ENCODE measurements at places on chromosomes 4 and X.

GRCh38 chr4:138659037-138659811, 356.4 kb upstream of the NOCT start:
- DNase-seq: no peak

GRCh38 chr4:95044324-95044837, 286.6 kb downstream of the BMPR1B start:
- DNase-seq: no peak

DNA sequence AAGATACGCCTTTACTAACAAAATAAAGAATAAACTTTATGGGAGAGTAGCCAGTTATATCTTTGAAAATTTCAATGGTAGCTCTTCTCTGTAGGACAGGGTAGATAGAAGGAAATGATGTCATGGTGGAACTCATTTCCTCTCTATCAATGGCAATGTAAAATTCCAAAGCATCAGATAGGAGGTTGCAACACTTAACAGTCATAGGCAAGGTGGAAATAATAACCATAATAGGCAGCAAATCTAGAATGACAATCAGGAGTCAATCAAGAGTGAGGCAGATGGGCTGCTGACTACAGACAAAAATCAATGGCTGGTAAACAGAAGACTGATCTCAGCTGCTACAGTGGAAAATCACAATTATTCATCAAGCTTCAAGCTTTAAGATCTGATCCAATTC, 53.9 kb upstream of the TET2 start:
- no peak for DNase-seq

GRCh38 chr4:183586824-183587223, 72.2 kb downstream of the RWDD4 start:
- no peak for DNase-seq

DNA sequence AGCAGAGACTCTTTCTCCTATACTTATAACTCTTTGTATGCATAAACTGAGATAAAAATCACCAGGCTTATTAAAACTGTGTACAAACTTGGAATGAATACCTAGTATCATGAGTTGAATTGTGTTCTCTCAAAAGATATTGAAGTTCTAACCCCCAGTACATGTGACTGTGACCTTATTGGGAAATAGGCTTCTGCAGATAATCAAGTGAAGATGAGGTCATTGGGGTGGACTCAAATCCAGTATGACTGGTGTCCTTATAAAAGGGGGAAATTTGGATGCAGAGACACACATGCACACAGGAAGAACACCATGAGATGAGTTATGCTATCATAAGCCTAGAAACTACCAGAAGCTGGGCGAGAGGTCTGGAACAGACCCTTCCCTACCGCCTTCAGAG, 26.2 kb downstream of the ZNF827 start:
- DNase-seq: no peak

- DNase-seq: no peak
These were observed 689 bp upstream of the OGT start for GRCh38 chrX:71532078-71532752.

DNA sequence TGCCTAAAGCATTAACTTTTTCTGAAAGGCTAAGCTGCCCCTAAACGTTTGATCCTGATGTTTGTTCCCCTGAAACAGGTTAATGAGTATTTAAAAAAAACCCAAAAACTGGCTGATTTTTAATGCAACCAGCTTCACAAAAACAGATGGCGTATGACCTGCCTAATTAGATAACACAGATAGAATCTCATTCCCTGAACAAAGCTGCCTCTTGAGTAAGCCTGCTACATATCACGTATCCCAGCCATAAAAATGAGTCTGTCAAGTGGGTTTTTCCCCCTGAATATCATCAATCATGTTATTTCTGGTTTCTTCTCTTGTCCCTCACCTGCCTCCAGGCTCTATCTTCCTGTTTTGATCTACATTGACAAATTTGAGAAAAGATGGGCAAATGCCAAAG, 154.2 kb upstream of the FAM9B start:
- no peak for DNase-seq

DNA sequence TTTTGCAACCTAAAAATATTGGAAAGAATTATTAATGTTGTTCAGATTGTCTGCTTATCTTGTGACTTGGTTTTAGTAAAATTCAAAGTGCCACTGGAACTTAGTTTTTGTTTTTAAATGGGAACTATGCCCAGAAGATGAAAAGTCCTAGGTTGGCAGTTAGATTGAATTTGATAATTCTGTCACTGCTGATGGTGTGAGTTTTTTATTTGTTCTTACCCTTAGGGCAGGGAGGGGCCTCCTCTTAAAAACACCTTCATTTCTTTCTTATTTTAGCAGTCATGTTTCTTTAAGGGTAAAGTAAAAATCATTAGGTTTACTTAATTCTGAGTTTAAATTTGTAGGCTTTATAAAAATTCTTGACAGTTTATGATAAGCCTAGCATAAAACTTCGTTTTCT, 80.6 kb downstream of the AFF1 start:
- DNase-seq: no peak

DNA sequence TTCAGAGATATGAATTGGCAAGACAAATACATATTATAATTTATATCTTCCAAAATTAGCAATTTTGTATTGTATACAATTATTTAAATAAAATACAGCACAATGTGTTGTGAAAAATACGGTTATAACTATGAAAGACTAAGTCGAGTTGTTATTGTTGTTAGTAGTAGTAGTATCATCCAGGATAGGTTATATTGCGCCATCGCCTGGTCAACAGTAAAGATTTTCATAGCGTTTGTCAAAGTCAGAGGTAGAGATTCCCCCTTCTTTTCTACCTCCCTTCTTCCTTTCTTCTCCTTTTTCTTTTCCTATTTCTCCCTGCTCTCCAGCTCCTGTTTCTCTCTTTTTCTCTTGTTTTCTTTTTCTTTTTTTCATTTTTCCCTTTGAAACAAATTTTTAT, 499.1 kb upstream of the EPHA5 start:
- no peak for DNase-seq

DNA sequence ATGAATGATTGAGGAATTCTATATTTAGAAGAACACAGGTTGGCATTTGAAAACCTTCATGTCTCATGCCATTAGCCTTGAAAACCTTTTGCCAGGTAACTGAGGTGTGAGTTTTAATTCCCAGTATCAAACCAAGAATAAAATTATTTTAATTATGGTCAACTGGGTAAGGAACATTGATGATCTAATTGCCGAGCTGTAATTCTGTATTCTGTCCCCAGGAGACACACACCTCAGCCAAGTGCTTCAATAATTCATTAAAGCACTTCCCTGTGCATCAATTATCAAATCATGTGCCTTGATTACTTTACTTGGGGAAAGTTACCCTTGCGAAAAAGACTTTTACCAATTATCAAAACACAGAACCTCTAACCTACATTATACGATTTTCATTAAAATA, 331.9 kb upstream of the GALNT7 start:
- no peak for DNase-seq

DNA sequence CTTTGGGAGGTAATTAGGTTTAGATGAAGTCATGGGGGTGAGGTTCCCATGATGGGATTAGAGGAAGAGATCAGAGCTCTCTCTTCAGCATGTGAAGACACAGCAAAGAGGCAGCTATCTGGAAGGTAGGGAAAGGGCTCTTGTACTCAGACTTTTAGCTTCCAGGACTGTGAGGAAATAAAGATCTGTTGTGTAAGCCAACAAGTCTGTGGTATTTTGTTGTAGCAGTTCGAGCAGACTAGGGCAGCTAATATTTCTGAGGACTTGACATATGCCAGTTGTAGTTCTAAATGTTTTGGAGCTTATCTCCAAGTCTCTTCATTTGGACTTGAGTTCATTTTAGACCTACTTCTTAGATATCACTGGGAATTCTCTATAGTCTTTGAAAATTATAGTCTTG, 137.3 kb upstream of the PDE5A start:
- DNase-seq: no peak

DNA sequence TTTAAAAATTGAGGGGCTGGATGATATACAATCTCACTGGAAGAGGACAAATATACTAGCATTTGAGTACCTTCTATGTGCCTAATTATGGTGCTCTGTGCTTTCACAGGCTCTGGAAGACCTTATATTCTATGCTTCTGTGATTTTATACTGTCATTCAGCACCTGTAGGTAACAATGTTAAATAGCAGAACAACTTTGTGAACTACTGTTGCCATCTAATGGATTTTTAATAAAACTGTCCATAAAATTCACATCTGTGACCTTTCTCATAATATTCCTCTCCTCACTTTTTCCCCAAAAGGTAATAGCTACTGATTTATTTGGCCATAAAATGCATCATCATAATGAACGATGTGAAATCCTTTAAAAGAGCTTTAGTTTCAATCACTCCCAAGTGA, 21.9 kb downstream of the POU3F4 start:
- no peak for DNase-seq

- DNase-seq: no peak
These were observed 31.3 kb upstream of the TFDP3 start for GRCh38 chrX:133249266-133250058.

DNA sequence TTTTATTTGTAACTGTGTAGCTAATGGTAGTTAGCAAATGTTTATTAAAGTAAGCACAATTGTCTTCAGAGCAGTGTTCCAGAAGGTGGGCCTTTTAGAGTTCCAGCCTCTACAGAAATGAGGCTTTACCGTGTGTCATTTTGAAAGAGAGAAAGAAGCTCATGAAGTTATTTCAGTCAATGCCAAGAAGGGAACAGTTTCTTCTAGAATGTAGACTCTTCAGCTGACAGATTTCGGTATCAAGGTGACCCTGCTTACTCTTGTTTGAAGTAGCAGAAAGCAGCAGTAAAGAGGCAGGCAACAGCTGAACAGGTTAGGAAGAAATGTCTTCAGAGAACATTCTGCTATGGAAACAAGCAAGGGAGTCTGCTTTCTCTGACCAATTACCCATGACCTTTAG, 93.6 kb downstream of the TASL start:
- no peak for DNase-seq

- no peak for DNase-seq
These were observed 124.2 kb downstream of the REELD1 start for GRCh38 chr4:146338512-146338911.

GRCh38 chrX:85089321-85089840, 85.7 kb downstream of the APOOL start:
- DNase-seq: no peak

- no peak for DNase-seq
These were observed 1.5 kb downstream of the CLCN3 start for GRCh38 chr4:169621731-169622492.

Measured in esophagus squamous epithelium (tissue), 5 donors.